ENCODE measurements at places on chromosomes 7 and 10. TPM values are rescaled to one million over a fixed set of nuclear protein-coding genes. Genes with fewer than 3 reads are reported as not detected.
A peak's percentile ranks its signal among the peaks of the same experiment; 100 is the strongest.

DNA sequence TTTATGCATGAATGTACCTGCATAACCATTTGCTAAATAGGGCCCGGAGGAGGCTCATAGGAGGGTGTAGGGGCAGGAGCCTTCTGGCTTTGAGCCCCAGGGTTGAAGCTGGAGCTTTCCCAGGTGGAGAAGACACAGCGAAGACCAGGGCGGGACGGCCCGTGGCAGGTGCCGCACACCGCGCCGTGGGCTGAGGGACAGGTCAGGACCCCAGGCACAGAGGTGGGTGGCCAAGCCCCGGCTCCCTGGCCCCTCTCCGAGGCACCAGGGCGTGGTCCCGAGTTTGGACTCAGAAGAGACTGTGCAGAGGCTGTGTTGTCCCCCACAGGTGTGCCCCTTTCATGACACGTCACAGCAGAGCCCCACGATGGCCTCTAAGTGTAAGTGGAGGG is 56.5 kb downstream of the PWWP2B start:
- no peak for DNase-seq

Gene GBX1
- 0.41 TPM for total RNA-seq

DNA sequence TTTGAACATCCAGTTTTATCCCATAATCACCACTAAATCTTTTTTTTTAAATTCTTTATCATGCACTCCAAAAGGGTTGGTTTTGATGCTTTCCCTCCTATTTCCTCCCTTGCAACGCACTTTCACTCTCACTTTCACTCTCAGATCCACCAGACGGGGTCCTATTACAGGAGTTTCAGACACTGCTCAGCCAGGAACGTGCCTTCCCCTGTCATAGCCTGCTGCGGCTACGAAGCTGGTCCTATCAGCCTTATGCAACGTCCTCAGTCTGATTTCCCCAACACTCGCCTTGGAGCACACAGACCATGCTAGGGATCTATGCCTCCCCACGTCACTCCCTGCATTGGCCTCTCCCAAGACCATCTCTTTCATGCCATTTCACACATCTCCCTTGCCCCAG is 23.4 kb downstream of the ZPBP start:
- DNase-seq: no peak

- no peak for DNase-seq
These were observed 100.0 kb downstream of the BMS1 start for GRCh38 chr10:42882597-42882996.

DNA sequence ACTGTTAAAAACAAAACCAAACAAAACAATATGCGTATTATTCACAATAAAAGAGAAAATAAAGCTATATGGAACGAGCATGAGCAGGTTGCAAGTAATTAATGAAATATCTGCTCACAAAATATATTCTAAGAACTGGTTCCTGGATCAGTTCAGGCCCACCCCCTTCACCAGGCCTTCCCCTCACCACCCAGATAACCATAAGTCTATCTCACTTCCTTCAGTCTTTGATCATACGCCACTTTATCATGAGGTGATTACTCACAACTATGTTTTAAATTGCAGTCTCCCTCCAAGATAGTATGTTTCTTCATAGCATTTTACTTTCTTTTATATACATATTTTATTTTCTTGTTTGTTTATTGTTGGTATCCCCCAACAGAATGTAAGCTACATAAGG is 263.1 kb upstream of the HGF start:
- no peak for DNase-seq

Gene SH2D4B
- total RNA-seq: 1.2 TPM

- no peak for DNase-seq
These were observed 22.7 kb upstream of the NKX6-2 start for GRCh38 chr10:132808383-132809231.

Gene NEUROG3
- not detected for total RNA-seq

Gene ABCA13
- under 0.01 TPM for total RNA-seq

DNA sequence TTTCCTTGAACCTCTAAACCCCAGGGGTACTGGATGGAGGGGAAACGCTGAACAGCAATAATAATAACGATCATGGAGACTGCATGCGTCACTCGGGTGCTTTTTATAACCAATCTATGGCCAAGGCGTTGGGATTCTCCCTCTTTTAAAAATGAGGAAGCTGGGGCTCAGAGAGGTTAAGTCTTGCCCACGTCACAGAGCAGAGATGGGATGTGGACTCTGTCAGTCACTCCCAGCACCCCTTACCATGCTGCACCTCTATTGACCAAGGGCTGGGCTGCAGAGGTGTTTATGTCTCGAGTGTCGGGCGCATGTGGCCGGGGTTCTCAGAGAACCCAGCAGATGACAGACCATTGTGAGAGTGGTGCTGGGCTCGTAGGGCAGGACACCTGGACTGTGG is 129.9 kb downstream of the CDH23 start:
- no peak for DNase-seq

Gene RPP30
- 94.6 TPM for total RNA-seq

DNA sequence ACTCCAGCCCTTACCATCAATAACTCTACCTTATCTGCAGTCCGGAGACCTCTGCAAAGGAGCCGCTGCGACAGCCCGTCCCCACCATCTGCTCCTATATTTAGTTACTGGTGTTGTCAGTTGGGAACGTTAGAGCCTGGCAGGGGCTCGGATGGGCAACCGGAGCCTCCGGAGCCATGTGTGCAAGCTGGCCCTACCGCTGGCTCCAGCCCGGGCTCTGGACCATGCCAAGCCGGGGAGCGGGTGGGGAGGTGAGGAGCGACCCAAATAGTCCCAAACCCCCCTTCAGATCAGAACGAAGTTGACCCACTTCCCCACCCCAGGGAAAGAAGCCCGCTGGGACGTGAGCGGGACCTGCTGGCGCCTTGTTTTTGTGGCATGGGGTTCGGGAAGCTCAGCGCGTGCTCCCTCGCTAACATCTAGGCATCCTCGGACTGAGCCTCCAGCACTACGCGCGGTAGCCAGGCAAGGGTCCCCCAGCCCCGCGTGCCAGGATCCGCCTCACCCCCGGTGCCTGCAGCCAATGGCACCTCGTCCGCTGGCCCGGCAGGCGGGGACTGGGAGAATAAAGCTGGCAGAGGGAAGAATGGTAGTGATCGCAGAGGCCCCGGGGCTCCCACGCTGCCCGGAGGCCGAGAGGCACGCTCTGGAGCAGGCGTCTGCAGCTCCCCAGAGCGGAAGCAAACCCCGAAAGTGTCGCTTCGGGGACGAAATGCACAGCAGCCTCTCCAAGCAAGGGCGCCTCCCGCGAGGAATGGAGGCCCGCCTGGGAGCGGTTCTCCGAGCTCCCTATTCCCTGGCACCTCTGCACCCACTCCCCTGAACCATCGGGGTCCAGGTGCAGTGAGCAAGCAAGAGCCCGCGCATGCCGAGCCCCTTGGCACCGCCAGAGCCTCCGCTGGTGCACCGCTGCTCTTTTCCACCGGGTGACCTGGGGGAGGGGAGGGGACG is 679 bp downstream of the LRRC20 start:
- DNase-seq: peak; percentile 54

DNA sequence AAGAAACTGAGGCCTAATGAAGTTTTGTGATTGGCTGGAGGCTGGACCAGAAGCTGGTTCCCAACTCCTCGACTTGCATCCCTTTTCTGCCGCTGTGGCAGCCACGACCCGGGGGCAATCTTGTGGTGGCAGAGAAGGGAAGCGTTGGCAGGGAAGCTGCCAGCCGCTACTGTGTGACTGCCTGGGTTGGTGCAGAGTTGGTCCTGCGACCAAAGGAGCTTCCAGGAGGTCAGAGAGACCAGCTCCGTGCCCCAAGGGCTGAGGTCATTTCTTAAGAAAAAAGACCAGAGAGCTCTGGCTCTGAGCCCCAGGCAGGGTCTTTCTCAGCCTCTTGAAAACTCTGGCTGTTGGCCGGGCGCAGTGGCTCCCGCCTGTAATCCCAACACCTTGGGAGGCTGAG is 47.2 kb downstream of the PRF1 start:
- DNase-seq: no peak

DNA sequence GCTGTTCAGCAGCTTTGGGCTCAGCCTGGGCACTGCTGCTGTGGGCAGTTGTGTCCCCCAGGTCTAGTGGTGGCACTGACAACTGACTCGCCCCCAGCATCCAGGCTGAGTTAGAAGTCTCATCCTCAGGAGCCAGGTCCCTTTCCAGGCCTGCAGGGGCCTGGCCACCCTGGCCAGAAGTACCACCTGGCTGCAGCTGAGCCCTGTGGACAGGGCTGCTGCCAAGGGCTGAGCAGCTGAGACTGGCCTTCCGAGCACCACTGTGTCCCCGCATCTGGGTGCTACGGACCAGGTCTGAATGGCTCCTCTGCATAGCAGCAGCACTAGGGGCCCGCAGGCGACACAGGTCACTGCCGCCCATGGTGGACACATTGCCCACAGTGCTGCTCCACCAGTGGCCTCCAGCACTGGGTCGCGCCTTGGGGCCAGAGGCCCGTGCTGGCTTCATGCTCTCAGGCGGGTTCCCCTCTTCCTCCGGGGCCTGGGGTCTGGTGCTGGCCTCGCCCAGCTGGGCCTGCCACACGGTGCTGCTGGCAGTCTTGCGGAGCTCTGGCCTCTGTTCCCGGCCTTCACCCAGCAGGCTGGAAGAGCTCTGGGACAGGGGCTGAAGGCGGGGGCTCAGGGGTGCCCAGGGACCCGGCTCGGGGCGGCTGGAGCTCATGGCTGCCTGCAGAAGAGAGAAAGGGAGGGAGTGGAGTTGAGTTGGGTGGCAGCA is 6.2 kb downstream of the GPRIN2 start:
- DNase-seq: no peak

DNA sequence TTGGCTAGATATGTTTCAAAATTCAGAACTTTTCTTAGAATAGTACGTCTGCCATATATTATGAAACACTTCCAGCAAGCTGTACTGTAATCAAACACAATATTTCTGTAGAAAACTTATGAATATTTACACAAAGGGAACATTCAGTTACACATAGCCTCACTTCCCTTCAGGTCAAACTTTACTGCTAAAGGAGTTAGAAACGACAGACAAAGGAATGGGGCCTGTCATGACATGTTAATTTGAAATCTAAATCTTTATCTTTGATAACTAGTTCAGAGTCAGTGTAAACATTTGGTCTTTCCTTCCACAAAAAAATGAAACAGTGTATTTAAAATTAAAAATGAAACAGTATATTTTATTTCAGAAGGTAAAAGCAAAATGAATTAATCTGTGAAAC is 1.0 kb upstream of the CROT start:
- no peak for DNase-seq

DNA sequence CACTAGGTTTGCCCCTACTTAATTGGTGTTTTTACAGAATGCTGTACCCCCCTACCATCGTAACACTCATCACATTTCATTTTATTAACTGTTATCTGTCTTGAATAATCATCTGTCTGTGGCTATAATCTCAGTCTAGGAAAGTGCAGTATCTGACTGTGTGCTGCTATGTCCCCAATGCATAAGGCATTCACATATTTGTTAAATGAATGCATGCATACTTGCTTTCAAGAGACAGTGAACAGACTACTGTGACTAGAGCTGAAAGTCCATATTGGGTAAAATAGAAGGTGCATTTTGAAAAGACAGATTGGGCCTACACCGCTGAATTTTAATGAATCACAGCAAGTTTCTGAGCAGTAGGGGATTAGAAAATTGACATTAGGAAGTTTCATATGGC is 112.3 kb downstream of the ARHGAP12 start:
- DNase-seq: no peak

DNA sequence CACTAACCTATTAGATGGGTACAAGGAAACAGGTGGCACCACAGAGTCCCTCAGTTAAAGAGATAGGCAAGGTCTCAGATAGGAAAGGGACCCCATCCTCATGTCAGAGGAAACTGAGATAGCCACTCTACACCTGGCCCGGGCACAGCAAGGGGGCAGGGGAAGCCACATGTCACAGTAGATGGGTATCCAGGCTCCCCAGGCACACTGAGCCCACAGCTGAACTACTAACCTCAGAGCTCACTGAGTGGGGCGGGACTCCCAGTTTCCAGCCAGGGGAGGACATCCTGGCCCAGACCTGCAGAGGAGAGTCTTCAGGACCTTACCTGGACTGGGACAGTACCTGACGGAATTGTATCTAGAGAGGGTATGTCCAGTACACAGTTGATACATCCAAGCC is 3.7 kb upstream of the CDHR1 start:
- no peak for DNase-seq

Gene KCP
- 0.41 TPM for total RNA-seq

GRCh38 chr10:117994771-117995170 is 52.0 kb downstream of the RAB11FIP2 start:
- no peak for DNase-seq

- no peak for DNase-seq
These were observed 16.7 kb downstream of the RET start for GRCh38 chr10:43093423-43094076.

Gene CALD1
- 27.3 TPM for total RNA-seq

- DNase-seq: no peak
These were observed 6.1 kb upstream of the COA1 start for GRCh38 chr7:43735403-43735801.

- DNase-seq: no peak
These were observed 5.6 kb upstream of the PSAP start for GRCh38 chr10:71856619-71857018.

GRCh38 chr10:36634916-36635315 is 490.5 kb upstream of the ANKRD30A start:
- no peak for DNase-seq

Gene RARRES2
- 6.9 TPM for total RNA-seq

- DNase-seq: no peak
These were observed 138.2 kb upstream of the ADO start for GRCh38 chr10:62666275-62666674.

DNA sequence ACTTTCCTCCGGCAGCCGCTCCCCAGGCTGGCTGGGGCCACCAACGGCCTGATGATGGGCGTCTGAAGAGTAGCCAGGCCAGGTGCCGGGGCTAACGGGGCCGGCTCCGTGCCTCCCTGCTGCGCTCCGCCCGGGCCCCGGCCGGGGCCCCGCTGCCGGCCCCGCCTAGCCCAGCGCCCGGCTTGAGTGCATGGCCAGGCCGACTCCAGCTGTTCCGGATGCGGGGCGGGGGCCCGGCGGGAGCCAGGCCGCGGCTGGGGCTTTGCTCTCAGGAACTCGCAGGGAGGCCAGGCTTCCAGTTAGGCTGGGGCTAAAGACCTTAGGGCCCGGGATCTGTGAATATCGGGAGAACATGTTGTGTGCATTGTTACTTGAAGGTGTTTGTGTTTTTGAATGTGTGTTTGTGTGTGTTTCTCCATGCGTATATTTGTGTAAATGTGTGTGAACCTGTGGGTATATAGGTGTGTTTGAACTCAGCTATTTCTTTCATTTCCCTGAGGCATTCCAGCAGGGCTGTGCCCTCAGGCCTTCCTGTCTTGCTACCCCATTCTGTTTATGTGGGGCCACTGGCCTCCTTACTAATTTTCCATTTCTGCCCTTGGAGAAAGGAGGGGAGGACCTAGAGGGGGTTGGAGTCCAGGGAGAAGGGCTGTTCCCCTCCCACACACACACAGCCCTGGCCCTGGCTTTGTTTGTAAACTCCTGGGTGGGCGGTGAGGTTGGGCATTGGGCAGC is 1.1 kb upstream of the LBX1 start:
- no peak for DNase-seq

Gene HPSE2
- not detected for total RNA-seq

Gene EPHB6
- 29.3 TPM for total RNA-seq

Gene AKR1C8
- total RNA-seq: not detected

- DNase-seq: no peak
These were observed 9.7 kb upstream of the GARS1 start for GRCh38 chr7:30584965-30585364.

GRCh38 chr10:8331387-8331786 is 276.9 kb downstream of the GATA3 start:
- no peak for DNase-seq

All from frontal cortex (tissue), 4 donors.